ENCODE measurements at places on chromosomes 6 and 20.

GRCh38 chr20:58374906-58375758 is 13.9 kb upstream of the VAPB start:
- DNase-seq, result no peak

DNA sequence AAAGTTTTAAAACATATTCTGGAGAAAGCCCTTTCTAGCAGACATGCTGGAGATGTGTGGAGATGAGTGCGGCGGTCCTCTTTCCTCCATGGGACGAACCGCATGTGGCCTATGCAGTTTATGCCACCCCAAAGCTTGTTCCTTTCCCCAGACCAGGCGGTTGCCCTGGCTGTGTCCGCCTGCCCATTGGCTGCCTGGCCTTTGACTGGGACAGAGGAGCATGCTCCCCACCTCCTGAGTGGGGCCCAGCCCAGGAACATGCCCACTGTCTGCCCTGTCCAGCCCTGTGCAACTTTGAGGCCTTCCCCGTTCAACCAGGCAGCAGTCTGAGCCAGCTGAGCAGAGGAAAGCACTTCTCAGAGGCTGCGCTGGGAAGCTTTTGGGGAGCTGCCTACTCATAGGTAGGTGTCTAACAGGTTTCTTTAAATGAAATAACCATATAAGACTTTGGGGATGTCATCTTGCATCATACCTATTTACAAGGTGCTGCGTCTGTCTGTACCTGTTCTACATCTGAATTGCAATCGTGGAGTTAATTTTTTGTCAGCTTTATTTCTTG is 20.6 kb downstream of the FOXC1 start:
- no peak for DNase-seq

GRCh38 chr20:4090756-4091489 is 75.6 kb upstream of the RNF24 start:
- DNase-seq, result no peak

- DNase-seq, result no peak
Measured at GRCh38 chr6:53048431-53049195, 16.6 kb upstream of the FBXO9 start.

DNA sequence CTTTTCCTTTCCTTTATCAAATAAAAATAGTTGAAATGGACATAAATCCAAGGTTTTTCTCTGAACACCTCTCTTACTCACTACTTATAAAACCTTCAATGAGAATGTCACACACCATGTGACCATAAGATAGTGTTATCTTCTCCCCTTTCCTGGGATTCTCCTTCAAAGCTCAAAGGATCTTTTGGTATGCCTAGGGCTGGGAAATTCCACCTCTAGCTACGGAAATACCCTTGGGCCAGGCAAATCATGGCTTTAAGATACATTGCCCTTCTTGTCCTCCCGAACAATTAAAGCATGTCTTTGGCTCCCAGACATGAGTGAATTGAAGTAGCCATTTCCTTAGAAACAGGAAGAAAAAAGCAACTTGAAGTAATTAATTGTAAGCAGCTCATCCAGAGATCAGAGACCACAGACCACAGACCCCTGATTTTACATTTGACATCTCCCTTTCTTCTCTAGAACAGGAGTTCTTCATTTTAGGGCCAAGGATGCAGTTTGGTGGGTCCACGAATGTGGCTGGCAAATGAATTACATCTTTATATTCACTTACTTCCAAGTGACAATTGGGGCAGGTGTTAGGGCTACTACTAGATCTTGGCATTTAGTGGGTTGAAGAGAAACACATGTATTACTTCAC is 4.1 kb downstream of the PLCB4 start:
- no peak for DNase-seq

- DNase-seq, result no peak
Measured at GRCh38 chr6:136672144-136672543, 120.1 kb downstream of the MAP3K5 start.

DNA sequence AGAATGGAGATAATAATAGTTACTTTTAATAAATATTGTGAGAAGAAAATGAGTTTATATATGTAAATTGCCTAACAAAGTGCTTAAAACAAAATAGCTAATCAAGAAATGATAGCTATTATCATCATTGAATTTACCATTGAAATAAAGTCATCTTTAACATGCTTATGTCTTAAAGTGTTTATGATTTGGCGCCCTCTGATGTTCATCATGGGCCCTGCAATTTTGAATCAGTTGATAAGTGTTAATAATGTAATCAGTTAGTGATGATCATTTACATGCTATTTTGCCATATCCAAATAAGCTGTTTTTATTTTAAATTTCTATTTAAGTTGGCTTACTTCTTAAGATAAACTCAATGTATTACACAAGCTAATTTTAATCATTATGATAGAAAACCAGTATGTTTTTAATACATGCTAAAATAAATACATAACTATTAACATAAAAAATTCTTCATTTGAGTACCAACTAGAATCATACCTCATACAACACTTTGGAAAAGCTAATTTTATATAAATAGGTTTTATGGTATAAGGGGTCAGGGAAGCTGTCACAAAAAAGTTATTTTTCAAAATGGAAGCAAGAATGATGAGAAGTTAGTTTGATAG is 39.2 kb upstream of the TPD52L1 start:
- DNase-seq, result no peak

GRCh38 chr20:19465536-19465935 is 253.1 kb downstream of the SLC24A3 start:
- no peak for DNase-seq

DNA sequence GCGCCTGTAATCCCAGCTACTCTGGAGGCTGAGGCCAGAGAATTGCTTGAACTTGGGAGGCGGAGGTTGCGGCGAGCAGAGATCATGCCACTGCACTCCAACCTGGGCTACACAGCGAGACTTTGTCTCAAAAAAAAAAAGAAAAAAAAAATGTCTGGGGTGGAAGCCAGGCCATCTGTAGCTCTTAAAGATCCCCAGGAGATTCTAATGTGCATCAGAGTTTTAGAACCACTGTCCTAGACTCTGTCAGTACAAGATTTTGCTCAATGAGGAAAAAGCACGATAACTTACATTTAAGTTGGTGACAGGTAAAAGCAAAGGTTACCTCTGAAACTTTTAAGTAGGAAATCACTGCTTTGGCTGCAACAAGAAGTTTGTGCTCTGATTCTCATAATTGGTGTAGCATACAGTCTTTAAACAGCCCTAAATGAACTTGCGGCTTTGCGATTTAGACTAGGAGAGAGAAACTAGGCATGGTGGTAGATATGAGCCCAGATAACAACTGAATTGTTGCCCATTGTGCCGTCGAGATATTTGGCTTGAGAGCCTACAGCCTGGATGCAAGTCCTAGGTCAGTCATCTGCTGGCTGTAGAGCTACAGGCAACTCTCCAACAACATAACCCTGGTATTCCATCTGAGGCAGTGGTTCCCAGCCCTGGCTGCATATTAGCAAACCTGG is 67.2 kb downstream of the BACH2 start:
- DNase-seq, result no peak

- DNase-seq, result no peak
Measured at GRCh38 chr20:9279918-9280401, 211.1 kb downstream of the PLCB4 start.

DNA sequence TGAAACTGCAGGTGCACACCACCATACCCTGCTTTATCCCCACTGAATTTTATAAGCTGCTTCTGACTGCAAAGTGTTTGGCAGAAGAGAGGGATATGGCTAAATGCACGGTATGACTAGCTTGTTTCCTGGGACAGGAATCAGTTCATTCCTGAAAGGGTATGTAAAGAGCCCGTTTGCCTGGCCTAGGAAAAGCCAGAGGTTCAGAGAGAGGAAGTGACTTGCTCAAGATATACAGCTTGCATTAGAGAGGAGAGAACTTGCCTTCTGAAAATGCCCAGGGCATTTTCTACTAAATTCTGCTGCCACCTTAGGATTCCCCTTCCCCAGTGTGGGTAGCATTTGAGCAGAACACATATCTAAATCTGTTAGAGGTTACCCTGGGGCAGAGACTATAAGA is 683 bp upstream of the GCNT2 start:
- no peak for DNase-seq

DNA sequence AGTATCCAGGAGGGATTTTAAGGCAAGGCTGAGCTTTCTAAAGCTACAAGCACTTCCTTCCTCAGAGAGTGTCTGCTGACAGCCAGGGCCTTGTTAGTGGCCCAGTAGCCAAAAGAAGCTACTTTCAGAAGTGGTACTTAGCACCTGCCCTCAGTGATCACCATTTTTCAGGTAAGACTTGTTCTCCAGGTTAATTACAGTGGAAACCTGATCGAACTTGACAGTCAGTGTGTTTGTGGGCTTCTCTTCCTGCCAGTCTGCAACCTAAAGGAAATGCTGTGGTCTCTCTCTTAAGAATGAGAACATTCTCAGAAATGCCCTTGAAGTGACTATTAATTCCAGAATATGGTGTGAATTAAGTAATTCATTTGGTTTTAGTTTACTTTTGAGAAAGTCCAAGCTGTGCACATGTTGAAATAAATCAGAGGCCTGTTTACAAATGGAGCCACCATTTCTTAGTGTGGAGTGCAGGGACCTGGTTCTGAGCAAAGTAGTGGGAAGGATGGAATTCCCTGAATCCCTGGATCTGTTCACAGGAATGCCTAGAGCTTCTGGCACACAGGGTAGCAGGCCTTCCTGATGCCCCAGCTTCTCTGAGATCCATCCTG is 185.3 kb upstream of the AGPAT4 start:
- DNase-seq, result no peak

DNA sequence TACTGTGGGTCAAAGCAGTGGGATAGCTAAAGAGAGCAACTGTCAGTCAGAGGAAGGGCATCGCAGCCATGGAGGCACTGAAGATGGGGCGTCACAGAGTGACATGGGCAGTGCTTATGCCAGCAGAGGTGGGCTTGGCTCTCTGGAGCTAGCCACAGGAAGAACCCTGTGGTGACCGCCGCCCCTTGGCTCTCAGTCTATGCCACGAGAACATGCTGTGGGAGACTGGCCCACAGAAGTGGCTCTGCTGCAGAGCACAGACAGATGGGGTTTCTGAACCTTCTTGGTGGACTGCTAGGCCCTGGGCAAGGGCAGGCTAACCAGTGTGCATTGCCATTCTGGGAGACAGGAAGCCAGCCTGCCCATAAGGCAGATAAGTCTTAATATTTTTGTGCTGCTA is 290.0 kb upstream of the SUPT3H start:
- DNase-seq, result no peak

GRCh38 chr6:129683601-129684322 is 26.2 kb downstream of the ARHGAP18 start:
- peak; percentile 53 for DNase-seq

DNA sequence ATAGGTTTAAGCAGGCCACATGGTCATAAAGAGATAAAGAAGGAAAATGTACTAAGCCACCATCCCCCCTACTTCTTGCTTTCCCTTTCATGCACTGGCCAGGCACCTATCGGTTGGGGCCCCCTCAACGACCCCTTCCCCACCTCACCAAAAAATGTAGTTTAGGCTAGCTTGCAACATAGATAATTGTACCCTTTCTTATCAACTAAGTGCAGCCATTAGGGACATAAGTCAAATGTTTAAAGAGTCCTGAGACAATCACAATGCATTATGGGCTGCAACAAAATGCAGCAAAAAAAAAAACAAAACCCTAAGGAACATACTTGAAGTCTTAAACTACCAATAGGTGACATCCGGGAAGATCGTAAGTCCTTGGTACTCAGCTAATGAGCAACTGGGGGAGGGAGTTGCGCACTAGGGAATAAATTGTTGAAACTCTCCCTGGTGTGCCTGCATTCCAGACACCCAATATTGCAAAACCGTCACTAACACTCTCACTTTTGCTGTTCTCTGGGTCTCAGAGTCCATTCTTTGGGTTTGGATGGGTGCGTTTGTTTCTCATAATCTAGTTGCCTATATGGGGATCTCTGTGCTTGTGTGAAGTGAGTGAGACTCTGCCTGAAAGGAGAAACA is 12.4 kb upstream of the HLA-G start:
- no peak for DNase-seq

GRCh38 chr6:95698271-95698670 is 120.9 kb downstream of the MANEA start:
- DNase-seq, result no peak

- no peak for DNase-seq
Measured at GRCh38 chr20:24958506-24959385, 9.7 kb downstream of the CST7 start.

DNA sequence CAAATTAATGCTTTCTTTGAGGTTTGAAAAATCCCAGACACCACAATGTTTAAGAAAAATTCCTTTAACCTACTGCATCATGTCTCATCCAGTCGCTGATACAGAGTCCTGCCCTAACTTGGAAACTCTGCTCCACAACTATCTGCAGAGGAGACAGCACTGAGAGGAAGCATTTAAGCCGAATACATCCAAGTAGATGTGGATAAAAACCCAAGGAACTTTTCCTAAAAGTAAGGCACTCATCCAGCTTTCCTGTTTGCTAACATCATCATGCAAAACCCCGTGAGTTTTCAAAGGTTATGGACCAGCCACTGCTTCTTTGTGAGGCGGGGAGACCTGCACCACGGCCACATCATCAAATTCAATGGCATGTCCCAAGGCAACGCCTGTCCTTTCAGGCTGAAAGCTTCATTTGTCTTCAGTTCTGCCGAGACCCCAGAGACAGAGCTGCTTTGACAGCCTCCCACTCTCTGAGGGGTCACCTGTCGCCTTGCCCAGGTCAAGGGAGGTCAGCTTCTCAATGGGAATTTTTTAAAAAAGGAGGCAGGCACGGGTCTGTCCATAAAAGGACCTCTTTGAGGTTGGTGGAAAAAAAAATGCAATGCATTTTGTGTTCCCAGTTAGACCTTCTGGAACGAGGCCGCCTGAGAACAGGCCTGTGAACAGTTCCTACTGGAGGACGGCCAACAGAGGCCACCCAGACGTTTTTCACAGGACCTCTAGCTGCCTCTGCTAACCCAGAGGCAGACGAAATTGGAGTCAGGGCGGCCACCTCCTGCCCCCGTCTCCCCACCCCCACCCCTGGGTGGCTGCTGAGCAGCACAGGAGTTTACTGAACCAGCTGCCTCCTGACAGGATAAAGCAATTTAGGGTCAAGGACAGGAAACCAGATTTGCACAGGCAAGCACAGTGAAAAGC is 142.5 kb upstream of the HDDC2 start:
- no peak for DNase-seq

DNA sequence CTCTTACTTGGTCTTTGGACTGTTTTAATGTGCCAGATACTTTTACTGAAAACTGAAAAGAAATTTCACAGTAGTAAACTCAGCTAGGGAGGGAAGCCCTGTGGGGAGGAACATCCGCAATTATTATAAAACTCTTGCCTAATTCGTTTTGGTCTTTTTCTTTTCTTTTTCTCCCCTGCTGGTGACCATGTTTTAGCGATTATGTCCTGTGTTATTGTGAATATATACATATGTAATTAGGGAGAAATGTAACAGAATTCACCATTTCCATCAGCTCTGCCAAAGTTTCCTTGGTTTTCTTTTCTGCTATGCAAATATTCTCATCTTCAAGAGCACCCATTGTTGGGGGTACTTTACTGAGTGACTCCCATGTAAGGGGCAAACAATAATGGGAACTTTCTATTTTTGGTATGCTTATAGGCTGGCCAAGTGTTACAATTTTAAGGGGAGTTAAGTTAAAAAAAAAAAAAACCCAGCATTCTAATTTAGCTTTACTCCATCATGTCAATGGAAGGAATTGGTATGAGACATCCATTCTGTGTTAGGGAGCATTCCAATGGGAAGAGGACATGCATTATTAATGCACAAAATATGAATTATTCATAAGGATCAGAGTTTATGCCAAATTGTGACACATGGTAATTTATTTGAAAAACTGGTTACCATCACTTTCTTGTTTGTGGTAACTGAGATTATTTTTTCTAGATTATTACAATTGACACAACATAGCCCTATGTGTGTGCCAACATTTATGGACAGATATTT is 2.0 kb downstream of the DOK5 start:
- DNase-seq, result no peak

- no peak for DNase-seq
Measured at GRCh38 chr6:35745509-35745908, 8.7 kb downstream of the ARMC12 start.

Measured in stimulated activated CD8-positive, alpha-beta memory T cell treated with anti-CD3 and anti-CD28 coated beads, Interleukin-15, amount 100 ng/mL, for 48 hours (primary cell).